HS-27A (cell line): ENCODE measurements at places on chromosomes 1 and 21.

DNA sequence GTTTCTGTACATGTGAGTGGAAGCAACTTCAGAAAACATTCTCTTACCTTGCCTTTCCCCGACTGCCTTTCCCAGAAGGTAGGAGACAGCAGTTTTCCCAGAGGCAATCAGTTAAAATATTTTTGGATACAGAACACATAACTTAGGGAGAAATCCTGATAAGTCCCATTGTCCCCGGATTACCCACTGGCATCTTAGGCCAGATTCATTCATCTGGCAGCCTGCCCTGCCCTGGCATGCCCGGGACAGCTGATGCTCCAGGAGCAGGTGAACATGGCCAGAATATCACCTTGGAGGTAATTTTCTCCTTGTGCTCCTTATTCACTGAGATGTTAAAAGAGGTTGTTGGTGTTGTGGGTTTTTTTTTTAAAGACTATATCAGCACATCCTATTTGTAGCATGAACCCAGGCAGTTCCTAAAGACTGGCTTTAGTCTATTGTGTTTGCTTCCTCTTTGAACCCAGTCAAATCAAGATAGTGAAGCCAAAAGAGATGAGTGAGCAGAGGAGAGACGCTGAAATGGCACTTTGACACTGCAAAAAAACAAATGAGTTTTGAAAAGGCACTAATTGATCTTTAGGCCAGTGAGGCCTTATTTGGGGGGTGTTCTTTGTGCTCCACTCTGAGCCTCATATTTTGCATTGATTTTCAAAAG lies 139.6 kb downstream of the PLPP3 start:
- DNase-seq: no peak

DNA sequence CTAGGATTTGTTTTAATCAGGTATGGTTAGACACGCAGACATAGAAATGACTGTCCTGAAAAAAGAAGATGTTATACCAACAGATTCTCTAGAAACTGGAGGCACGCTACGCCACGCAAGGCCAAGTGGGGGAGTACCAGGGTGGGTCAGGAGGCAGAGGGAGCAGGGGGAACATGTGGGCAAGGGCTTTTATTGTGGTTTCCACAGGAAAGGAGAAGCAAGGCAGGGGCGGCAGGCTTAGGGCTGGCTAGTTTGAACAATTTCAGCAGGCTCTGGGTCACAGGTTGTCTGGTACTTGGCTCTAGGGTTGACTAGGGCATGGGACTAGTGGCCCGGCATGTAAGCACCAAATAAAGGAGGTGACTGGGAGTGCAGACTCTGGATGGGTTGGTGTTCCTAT lies 7.2 kb downstream of the MTARC2 start:
- no peak for DNase-seq

GRCh38 chr1:65525266-65526048 lies 105.0 kb downstream of the LEPR start:
- DNase-seq: no peak

GRCh38 chr1:25731626-25732370 lies 68.2 kb upstream of the SELENON start:
- no peak for DNase-seq

GRCh38 chr1:178168536-178168935 lies 74.6 kb downstream of the RASAL2 start:
- no peak for DNase-seq

DNA sequence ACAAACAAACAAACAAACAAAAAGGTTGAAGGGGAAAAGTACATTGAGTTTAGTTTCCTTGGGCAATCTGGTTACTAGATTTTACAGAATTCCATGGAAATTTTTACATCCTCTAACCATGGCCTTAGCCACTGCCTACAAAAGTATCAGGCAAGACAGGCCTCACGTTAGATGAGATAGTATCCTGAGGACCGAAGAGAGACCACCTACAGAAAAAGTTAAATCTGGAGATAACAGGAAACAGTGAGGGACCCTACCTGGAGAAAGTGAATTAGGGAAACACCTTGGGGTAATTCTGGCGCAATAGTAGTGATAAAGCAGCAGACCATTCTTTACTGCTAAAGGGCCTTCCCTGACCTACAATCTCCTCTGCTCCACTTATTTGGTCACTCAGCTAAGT lies 8.7 kb downstream of the RAB29 start:
- DNase-seq: no peak

GRCh38 chr1:238488401-238488800 lies 597.7 kb upstream of the ZP4 start:
- DNase-seq: no peak

GRCh38 chr1:212467843-212468482 lies 35.2 kb downstream of the NENF start:
- no peak for DNase-seq

- no peak for DNase-seq
Observed at GRCh38 chr1:151993084-151993733, 450 bp downstream of the S100A10 start.

GRCh38 chr1:37557402-37557801 lies 662 bp downstream of the DNALI1 start:
- DNase-seq: no peak

DNA sequence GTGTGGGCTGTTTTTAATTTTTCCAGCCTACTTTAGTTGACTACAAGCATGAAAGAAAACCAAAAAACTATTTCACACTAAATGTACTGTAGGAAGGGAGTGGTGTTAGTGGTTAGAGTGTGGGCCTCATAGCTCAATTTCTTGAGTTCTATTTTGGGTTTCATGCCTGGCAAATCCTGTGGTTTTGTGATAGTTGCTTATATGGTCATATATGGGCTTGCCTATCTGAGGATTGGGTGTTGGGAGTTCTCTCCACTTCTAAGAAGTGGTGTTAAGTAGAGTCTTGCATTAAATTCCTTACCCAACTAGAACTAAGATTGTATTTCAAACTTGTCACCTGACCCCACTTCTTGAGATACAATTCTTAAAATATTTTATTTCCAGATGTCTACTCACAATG lies 37.8 kb upstream of the COL11A1 start:
- no peak for DNase-seq

- DNase-seq: no peak
Observed at GRCh38 chr1:225577241-225577640, 75.7 kb downstream of the ENAH start.

- no peak for DNase-seq
Observed at GRCh38 chr21:45377866-45378257, 27.1 kb upstream of the COL18A1 start.

DNA sequence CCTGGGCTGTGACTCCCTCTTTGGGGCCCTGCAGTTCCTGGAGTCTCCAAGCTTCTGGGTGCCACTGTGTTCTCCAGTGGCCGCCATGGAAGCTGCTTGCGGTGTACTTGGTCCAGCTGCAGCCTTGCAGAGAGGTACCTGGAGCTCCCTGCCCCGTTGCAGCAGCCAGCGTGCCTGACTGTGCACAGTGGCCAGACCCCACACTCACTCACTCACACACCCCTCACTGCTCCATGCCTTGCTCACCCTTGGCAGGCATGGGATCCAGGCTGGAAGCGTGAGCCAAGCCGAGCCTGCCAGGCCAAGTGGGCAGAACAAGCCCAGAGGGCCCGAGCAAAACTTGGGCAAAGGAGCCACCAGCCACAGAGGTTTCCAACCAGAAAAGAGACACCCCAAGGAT lies 43.0 kb downstream of the MATN1 start:
- no peak for DNase-seq

DNA sequence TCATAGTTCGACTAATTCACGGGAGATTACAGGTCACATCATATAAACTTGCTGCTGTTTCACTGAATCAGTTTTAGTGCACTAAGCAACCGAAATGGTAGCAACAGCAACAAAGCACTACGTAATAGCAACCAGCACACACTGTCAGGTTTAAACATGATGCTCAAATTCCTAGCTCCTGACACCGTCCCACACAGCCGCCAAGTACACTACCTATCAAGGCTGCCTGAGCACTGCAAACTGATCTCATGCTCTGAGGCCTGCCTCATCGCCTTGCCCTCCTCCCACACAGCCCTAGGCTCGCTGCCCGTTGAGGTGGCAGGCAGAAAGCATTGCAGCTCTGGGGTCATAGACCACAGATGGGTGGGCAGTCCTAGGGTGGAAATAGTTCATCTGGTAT lies 12.4 kb downstream of the LAMC2 start:
- DNase-seq: no peak

GRCh38 chr1:39295901-39296300 lies 91.4 kb downstream of the MACF1 start:
- DNase-seq: no peak

DNA sequence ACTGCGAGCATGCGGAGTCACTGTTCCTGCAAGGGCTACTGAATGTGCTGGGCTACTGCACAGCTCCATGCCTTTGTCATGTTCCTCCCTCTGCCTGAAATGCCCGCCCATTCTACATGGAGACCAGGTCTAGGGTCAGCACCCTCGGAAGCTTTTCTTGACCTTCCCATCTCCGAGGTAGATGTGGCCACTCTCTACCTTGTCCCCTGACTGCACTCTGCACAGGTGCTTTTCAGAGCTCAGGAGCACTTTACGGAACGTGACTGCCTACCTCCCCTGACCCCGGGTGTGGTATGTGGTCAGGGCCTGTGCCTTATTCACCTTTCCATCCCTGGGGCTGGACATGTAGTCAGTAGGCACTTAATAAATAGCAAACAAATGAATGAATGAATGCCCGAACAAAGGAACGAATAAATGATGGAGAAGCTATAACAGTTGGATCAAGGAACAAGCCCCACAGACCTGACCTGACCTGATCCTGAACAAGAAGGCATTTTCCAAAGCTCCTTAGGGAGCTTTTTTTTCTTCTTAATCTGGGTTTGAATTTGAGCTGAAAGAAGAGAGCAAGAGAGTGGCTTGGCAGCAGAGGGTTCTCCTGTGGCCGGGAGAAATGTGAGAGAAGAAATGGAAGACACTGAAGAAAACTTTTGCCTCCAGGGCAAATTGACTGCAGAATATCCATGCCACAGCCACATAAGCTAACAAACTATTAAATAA lies 7.9 kb downstream of the RD3 start:
- DNase-seq: no peak

DNA sequence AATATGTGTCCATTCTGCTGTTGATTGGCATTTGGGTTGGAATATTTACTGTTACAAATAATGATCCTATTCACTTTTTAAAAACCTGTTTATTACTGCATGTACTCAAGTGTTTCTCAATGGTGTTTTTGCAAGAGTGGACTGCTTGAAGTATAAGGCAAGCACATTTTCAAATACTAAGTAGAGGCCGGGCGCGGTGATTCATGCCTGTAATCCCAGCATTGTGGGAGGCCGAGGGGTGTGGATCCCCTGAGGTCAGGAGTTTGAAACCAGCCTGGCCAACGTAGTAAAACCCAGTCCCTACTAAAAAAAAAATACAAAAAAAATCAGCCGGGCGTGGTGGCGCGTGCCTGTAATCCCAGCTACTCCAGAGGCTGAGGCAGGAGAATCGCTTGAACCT lies 276.9 kb upstream of the ADGRL4 start:
- no peak for DNase-seq

DNA sequence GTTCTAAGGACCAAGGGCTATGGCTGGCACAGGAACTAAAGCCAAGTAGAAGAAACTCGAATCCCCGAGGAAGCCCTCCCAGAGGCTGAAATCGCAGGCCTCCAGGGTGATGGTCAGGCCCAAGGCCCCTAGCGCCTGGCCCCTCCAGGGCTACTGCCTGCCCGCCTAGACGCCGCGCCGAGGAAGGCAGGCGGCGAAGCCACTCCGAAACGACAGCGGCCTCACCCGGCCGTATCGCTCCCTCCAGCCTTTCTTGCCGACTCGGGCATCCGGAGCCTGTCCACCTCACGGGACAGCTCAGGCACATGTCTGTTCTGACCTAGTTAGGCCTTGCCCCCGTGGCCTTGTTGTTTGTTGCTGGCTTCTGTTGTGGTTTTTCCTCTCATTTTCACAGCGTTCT lies 9.7 kb upstream of the LHX8 start:
- DNase-seq: no peak
